CD8-positive, alpha-beta memory T cell (primary cell): ENCODE measurements at places on chromosomes 4 and X. TPM values are rescaled to one million over a fixed set of nuclear protein-coding genes. Genes with fewer than 3 reads are reported as not detected.

The OCIAD2 gene
- total RNA-seq = 55.7 TPM

DNA sequence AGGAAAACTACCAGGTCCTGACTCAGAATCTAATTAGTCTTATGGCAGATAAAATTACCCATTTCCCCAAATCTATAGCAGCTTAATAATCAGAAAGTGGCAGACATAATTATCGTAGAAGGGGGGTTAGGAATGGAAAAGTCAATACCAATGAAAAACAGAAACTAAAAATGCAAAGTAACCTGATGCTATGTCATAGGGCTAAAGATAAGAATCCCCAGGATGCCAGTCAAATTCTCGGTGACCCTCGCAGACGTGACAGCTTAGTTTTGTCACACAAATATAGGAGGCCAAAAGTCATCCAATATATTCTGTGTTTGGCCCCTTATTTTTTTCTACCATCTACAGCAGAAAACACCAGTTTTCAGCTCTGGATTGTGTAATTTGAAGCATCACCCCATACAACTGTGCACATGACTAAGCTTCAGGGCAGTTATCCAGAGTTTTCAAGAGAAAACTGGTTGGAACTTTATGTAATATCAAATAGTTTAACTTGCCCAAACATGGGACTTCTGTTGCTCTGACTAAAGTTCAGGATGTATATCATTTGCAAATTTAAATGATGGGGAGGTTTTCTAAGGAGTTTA is 30.9 kb downstream of the RASSF6 start:
- no peaks in the 10 kb centered on the region for H3K36me3 ChIP-seq
- no peak for DNase-seq
- no peak overlapping the region for H3K27ac ChIP-seq
- no peaks in the 10 kb centered on the region for H3K4me1 ChIP-seq
- H3K4me3 ChIP-seq = no peak overlapping the region

- H3K36me3 ChIP-seq = no peaks in the 10 kb centered on the region
- H3K27me3 ChIP-seq = peaks cover 13% of the 10 kb centered on the region
- H3K27ac ChIP-seq = peak overlapping the region; percentile 38
- H3K4me1 ChIP-seq = peaks cover 14% of the 10 kb centered on the region
Observed at GRCh38 chr4:1008840-1009541, 2.4 kb upstream of the FGFRL1 start.

DNA sequence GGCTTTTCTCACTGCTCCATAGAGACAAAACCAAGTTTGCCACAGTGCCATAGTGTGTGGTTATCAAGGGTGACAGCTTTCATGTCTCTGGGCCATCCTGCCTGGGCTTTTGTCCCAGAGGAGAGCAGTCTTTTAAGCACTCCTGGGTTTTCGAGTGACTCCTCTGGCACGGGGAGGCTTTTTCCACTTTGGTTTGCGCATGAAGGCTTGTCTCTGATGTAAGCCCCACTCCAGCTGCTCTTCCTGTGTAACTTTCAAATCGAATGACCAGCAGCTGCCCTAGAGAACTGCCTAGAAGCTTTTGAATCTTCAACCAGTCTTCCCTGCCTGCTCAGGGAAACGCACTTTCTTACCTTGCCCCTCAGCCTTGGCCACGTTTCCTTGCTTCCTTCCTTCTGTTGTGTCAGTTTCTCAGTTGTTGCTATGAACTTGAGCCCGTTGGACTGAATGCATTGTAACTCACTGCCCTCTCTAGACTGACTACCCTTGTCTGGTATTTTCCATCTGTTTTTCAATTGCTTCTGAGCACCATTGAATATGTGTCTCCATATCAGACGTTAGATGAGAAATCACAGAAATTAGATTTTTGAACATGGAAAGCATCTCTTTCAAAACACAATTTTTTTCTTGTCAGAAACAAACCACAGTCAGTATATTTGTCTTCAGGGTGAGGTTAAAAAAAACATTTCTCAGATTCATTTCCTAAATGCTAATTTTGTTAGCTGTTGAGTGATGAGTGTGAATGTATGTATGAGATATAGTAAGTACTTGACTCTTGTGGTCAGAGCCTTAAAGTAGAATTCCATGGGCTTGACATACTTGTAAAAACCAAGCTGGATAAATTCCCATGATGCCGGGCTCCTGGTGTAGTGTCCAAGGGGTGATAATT is 45.3 kb downstream of the SLC9A6 start:
- DNase-seq = no peak
- H3K27me3 ChIP-seq = no peaks in the 10 kb centered on the region
- H3K4me1 ChIP-seq = no peaks in the 10 kb centered on the region
- H3K36me3 ChIP-seq = peaks cover 7% of the 10 kb centered on the region
- H3K4me3 ChIP-seq = no peak overlapping the region

DNA sequence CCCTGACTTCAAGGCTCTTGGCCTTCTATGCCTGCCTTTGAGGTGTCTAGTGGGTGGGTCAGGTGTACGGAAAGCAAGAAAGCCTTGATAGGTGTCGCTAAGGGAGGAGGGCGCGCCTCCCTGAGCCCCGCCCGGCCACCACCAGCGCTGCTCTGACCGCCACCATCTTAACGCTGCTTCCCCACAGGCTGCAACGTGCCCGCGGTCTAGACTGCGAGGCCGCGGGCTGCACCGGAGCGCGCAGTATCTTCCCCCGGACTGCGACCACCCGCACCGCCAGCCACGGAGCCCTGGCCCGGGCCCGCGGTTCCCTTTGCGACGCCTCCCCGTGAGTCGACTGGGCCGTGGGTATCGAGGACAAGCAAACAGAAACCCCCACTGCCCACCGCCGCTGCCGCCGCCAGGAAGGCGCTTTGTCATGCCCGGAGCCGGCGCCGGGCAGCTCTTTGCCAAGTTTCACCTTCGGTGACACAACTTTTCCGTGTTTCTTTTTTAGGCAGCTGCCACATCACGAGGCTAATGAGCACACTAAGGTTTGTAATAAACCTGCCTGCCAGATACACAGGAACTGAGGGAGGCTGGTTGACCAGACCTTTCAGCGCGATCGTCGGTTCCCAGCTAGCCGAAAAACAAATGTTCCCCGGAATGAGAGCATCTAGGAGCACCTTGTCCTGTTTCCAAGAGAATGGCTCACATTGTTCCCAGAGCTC is 335.8 kb upstream of the F9 start:
- H3K27ac ChIP-seq = no peak overlapping the region

DNA sequence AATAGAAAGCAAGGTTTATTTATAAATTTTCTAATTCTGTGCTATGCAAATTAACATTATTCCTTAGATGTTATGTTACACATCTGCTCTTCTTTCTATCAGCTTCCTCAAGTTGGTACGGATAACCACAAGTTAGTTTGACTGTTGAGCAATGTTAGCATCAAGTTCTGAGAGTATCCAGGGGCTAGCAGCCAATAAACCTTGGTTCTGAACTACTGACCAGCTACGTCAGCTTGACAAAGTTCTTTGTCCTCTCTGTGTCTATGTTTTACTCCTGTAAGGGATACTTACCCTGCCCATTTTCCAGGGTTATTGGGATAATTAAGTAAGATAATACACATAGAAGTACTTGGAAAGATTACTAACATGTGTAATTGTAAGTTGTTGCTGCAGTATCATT is 8.1 kb upstream of the TEX13A start:
- H3K4me1 ChIP-seq = no peaks in the 10 kb centered on the region
- no peak for DNase-seq
- H3K27me3 ChIP-seq = no peaks in the 10 kb centered on the region
- no peak overlapping the region for H3K27ac ChIP-seq
- no peaks in the 10 kb centered on the region for H3K36me3 ChIP-seq

- no peak for DNase-seq
- H3K27me3 ChIP-seq = no peaks in the 10 kb centered on the region
- H3K4me3 ChIP-seq = no peak overlapping the region
- no peaks in the 10 kb centered on the region for H3K4me1 ChIP-seq
- H3K36me3 ChIP-seq = no peaks in the 10 kb centered on the region
Observed at GRCh38 chr4:82777857-82778525, 20.6 kb downstream of the SCD5 start.

GRCh38 chrX:41667631-41668030 is 21.1 kb upstream of the GPR34 start:
- no peak overlapping the region for H3K4me3 ChIP-seq
- H3K27ac ChIP-seq = no peak overlapping the region
- H3K4me1 ChIP-seq = no peaks in the 10 kb centered on the region
- H3K27me3 ChIP-seq = no peaks in the 10 kb centered on the region
- no peak for DNase-seq

DNA sequence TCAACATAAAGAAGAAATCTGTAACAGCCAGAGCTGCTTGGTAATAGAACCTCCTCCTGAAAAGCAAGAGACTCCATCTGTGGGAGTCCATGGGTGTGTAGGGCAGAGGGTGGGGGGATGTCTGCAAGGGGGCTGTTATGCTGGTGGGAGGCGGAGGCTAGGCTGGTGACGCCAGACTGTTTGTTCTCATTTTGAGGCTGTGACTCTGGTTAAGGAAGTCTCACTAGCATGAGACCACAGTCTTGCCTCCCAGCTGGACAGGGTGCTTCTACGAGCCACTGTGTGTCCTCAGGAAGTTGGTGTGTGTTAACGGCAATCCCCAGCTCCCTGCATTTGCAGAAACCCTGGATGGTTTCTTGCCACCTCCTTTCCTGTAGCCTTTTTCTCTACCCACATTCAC is 79.8 kb downstream of the NSUN7 start:
- H3K27ac ChIP-seq = no peak overlapping the region
- no peak overlapping the region for H3K4me3 ChIP-seq
- H3K4me1 ChIP-seq = no peaks in the 10 kb centered on the region
- H3K36me3 ChIP-seq = no peaks in the 10 kb centered on the region

DNA sequence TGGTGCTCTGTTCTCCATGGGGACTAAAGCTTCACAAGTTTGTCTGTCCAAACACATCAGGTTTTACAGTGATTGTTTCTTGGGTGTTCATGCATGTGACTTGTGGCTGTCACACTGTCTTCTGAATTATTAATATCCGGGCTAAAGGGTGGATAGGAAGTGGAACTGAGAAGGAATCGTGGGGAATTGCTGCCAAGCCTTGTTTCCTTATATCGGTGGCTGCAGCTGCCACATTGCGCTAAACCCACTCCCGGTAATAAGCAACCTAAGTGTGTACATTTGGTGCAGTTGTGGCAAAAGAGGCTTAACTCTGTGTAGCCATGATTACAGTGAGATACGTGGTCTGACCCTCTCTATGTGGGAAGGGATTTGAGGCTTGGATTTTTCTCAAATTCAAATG is 30.7 kb downstream of the SEPTIN11 start:
- H3K4me3 ChIP-seq = no peak overlapping the region
- H3K4me1 ChIP-seq = peaks cover 51% of the 10 kb centered on the region
- no peak for DNase-seq

GRCh38 chr4:101419336-101420135 is 72.2 kb upstream of the PPP3CA start:
- no peak overlapping the region for H3K27ac ChIP-seq
- no peaks in the 10 kb centered on the region for H3K27me3 ChIP-seq
- no peak for DNase-seq
- no peak overlapping the region for H3K4me3 ChIP-seq

DNA sequence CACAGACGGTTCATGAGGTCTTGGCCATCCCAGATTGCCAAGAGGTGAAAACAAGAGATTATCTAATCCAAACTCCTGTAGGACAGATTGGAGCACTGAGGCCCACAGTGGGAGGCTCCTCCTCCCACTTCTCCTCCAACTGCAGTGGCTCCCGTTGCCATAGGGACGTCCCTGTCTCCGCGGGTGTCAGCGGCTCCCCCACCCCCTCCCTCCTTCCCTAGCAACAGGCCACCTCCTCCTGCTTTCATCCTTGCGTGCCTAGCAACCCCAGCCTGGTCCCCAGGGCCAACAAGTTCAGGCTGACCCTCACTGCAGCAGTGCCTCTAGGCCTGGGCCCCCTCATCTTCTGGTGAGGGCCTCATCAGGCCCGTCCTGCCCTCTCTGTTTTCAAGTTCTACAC is 6.8 kb upstream of the IQSEC2 start:
- peak overlapping the region; percentile 56 for H3K4me3 ChIP-seq
- H3K27ac ChIP-seq = peak overlapping the region; percentile 20
- H3K36me3 ChIP-seq = no peaks in the 10 kb centered on the region
- DNase-seq = peak; percentile 6
- peaks cover 13% of the 10 kb centered on the region for H3K4me1 ChIP-seq

GRCh38 chr4:152072906-152073305 is 312.1 kb upstream of the GATB start:
- no peak overlapping the region for H3K4me3 ChIP-seq
- H3K4me1 ChIP-seq = peaks cover 25% of the 10 kb centered on the region
- H3K27ac ChIP-seq = no peak overlapping the region

DNA sequence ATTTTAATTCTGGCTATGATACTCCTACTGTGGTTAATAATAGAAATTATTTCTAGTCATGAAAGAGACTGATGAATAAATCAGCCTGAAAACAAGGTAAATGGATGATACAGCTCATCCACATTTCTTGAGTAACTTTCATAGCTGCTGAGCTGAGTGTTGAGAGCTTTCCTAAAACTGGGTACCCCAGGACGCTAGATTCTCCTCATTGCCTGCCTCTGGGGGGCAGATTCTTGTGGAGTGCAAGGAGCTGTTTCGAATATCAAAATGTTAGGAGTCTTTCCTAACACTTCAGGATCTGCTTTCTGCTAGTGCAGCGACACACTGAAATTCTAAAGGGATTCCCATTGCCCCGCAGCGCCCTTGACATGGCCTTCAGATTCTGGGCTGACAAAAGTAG is 2.1 kb downstream of the MND1 start:
- no peaks in the 10 kb centered on the region for H3K27me3 ChIP-seq
- no peaks in the 10 kb centered on the region for H3K36me3 ChIP-seq
- DNase-seq = no peak
- H3K27ac ChIP-seq = no peak overlapping the region
- peaks cover 4% of the 10 kb centered on the region for H3K4me1 ChIP-seq

GRCh38 chrX:29555465-29556091 is 659.8 kb upstream of the MAGEB2 start:
- no peak for DNase-seq
- H3K4me1 ChIP-seq = no peaks in the 10 kb centered on the region
- H3K4me3 ChIP-seq = no peak overlapping the region
- H3K27me3 ChIP-seq = no peaks in the 10 kb centered on the region
- H3K36me3 ChIP-seq = no peaks in the 10 kb centered on the region

- H3K27ac ChIP-seq = no peak overlapping the region
- peaks cover 8% of the 10 kb centered on the region for H3K4me1 ChIP-seq
- H3K27me3 ChIP-seq = no peaks in the 10 kb centered on the region
Observed at GRCh38 chrX:39201305-39201990, 400.2 kb downstream of the MID1IP1 start.

The SPANXN5 gene
- not detected for total RNA-seq

DNA sequence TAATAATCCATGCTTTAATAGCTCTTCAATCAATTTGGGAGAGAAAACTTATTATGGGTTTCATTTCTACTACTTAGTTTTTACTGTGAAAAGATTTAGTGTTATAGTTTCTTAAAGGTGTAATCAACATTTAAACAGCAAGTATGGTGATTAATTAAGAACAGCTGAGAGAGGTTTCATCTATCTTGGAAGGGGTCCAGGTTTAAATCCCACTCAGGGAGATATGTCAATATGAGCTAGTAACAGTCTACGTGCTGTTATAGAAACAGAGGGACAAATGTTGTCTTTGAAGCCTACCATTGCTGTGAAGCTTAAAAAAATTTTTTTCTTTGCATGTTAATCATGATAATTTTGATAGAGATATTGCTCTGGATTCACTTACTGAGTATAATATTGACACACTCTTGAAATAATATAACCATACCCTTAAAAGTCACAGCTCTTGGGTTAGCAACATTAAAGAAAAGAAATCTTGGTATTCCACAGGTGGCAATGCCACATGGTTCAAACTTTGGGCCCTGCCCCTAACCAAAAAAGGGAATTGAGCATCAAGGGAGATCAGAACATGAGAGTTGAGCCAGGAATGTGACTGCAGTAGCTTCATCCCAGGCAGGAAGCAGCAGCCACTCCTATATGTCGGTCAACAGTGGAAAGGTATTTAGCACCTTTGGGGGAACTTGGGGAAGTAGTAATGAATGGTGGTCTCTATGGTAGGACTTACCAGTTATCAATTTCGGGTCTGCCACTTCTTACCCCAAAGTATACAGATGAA is 107.8 kb downstream of the ANK2 start:
- no peaks in the 10 kb centered on the region for H3K36me3 ChIP-seq
- H3K27me3 ChIP-seq = no peaks in the 10 kb centered on the region
- H3K4me1 ChIP-seq = no peaks in the 10 kb centered on the region
